ENCODE measurements at places on chromosomes 6 and 20.
A peak's percentile ranks its signal among the peaks of the same experiment; 100 is the strongest.

GRCh38 chr6:27528714-27529113 lies 55.8 kb upstream of the ZNF184 start:
- DNase-seq: no peak

DNA sequence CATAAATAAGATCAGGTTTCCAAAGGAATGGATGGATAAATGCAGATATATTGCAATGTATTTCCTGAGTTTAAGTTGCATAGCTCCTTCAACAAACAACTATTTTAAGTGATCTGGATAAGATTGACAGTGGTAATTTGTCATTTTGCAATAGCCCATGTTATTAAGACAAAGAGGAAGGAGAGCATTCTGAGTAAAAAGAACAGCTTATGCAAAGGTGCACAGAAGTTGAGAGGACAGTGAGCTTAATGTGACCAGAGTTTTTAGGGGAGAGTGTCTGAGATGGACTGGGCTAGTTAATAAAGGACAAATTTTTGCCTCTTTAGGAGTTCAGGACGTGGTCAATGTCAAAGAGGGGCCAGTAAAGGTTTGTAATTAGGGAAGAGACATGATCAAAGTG lies 48.8 kb upstream of the FBXO30 start:
- DNase-seq: no peak

GRCh38 chr20:46122071-46122470 lies 4.0 kb downstream of the CD40 start:
- no peak for DNase-seq

DNA sequence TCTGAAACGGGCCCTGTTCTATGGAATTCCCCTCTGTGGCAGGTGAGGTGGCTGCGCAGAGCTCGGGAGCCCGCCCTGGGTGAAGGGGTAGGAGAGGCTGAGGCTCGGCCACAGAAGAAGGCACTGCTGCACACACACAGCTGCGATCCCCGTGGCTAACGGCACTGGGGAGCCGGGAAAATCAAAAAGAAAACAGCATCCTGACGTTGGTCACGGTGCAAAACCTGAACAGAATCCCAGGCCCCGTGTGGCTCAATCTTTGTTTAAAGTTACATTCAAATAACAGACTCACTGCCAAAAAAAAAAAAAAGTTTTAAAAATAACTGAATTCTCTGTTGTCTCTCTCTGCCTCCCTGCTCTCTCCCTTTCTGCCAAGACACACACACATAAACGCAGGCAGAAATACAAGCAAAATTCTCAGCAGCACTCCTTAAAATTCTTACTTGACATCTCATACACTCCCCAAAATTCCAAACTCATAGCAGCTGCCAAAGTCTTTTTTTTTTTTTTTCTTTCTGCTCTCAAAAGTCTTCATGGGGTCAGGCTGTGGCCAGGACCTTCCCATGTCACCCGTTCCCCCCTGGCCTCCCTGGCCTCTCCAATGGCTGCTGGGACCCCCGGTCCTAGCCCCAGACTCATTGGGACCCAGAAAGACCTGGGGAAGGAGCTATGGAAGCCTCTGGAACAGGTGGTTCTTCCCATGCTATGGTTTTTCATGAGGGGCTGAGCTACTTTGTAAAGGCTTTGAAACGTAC lies 248.8 kb downstream of the TTLL2 start:
- DNase-seq: no peak

DNA sequence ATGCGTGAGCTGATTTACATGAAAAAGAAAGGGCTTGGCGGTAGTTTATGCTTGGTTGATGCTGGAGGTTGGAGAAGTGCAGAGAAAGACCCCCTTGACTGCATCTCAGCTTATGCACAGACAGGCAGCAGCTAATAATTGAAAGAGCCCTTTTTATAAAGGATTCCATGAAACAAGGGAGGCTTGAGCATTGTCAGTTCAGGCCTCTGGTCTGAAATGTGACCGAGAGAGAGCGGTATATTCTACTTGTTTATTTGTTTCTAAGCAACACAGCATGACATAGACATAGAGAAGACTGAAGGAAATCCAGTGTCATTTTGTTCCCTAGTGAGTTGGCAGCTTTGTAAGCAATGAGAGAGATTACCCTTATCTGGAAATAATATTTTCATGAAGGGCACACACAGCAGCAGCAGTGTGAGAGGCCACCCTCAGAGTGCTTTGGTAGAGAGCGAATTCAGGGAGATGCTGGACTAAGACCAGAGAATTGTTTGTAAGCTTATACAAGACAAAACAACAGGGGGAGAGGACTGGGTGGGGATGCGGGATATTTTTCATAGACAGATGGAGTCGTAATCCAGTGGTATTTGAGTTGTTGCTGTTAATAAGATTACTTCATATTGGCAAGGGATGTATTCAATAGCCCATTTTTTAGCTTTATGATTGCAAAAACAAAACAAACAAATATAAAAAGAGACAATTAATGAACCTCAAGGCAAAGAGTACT lies 34.6 kb upstream of the LAMA2 start:
- DNase-seq: no peak

DNA sequence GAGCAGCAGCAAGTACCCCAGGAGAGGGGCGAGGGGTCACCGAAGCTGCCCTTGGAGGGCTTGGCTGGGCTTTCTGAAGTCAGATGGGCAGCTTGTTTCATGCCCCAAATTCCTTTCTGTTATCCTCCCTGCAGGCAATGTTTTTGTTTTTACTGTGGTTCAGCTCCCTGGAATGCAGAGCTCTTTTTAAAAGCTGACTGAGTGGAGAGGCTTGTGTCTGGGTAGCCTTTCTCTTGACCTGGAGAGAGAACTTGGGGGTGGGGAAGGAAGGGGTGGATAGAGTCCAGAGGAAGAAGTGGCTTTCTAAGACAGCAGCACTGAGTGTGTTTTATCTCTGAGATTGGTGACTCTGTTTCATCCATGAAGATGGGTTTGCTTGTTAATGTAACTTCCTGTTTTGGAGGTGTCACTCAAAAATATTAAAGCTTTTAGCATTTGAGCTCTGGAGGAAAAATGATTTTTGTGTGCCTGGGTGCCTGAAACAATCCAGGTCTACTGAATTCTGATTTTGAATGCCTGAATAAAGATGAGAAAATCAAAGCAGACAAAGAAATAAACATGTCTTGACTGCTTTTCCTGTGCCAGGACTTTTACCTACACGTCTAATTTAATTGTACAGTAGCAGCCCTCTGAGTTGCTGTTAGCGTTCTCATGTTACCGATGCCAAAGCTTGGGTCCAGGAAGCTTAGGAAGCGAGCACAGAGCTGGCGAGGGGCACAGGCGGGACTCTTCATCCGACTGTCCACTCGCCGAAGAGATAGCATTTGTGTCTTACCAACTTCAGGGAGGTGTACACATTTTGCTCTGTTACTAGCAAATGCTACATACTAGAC lies 78.2 kb upstream of the EEF1E1 start:
- no peak for DNase-seq

GRCh38 chr20:24833592-24833991 lies 115.5 kb upstream of the CST7 start:
- no peak for DNase-seq

DNA sequence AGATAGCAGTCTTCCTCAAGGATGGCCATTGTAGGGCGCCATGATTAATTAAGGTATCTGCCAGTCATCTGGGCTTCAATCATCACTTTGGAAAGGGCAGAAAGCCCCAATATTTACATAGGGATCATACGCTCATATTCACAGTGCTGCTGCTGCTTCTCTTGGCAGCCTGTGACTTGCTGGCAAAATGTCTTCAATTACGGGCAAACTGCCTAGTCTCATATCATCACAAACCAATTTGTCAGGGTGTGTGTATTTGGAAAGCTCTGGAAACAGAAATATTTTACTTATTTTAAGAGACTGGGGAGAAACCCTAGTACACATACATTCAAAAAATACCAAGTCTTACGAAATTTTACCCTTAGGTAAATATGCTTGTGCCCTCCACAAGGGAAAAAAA lies 77.6 kb downstream of the SAMD5 start:
- no peak for DNase-seq

- DNase-seq: no peak
These were observed 9.3 kb upstream of the SIRPB2 start for GRCh38 chr20:1500496-1500895.

DNA sequence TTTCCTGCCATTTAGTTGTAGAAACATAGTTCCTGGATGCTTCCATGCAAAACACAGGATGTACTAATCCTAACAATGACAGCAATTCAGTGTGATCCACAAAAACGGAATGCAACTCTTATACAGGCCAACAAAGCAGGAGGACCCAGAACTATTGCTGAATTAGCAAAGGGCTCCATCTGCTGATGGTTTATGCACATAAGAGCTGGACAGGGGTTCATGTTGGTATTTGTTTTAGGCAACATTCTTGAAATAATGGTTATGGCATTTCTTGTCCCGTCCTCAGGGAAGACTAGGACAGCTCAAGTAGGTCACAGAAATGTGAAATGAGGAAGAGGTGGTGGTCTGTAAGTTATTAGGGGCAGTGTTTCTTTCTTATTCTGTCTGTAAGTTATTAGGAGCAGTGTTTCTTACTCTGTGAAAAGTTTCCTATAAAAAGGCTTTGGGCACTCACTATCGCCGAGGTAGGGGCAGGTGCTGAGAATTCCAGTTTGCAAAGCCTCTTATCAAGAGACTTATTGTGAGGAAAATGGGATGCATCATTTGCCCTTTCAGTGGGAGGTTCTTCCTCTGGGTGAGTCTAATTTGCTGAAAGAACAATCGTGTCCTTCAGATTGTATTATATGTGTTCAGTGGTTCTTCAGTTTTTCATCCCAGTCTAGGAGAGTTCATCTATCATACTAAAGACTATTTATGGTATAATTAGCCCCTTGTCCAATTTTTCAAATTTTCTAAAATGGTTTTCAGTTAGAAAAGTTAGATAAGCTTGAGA lies 171.1 kb downstream of the MCHR2 start:
- peak; percentile 61 for DNase-seq

DNA sequence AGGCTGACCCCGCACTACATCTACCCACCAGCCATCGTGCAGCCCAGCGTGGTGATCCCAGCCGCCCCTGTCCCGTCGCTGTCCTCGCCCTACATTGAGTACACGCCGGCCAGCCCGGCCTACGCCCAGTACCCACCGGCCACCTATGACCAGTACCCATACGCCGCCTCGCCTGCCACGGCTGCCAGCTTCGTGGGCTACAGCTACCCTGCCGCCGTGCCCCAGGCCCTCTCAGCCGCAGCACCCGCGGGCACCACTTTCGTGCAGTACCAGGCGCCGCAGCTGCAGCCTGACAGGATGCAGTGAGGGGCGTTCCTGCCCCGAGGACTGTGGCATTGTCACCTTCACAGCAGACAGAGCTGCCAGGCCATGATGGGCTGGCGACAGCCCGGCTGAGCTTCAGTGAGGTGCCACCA lies 16.4 kb downstream of the RBM38 start:
- DNase-seq: no peak

GRCh38 chr20:15699431-15700146 lies 873.7 kb downstream of the KIF16B start:
- no peak for DNase-seq

DNA sequence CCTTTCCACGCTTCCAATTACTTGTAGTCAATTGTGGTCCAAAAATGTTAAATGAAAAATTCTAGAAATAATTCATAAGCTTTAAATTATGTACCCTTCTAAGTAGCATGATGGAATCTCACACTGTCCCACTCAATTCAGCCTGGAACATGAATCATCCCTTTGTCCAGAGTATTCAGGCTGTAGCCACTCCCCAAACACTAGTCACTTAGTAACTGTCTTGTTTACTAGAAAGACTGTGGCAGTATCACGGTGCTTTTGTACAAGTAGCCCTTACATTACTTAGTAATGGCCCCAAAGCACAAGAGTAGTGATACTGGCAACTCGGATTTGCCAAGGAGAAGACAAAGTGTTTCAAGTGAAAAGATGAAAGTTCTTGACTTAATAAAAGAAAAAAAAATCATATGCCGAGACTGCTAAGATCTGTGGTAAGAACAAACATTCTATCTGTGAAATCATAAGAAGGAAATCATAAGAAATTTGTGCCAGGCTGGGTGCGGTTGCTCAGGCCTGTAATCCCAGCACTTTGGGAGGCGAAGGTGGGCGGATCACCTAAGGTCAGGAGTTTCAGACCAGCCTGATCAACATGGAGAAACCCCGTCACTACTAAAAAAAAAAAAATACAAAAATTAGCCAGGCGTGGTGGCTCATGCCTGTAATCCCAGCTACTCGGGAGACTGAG lies 168.5 kb upstream of the SIM1 start:
- peak; percentile 7 for DNase-seq

DNA sequence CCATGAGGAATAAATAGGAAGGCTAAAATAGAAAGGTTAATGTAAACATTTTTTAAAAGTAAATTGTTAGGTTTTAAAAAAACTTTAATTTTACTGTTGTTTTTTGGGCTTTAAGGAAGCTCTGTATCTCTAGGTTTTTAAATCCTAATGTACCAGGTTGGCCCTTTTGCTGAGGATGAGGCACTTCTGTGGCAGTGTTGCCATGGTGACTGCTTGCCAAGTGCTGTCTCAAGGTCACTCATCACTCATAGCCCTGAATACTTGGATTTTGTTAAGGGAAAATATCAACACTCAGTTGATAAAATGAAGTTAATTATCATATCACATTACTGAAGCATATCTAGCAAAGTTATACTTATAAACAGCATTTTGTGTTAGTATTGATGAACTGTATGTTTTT lies 50.2 kb downstream of the NCOA3 start:
- no peak for DNase-seq

- DNase-seq: no peak
These were observed 294.2 kb downstream of the FOXC1 start for GRCh38 chr6:1903780-1904465.

- DNase-seq: no peak
These were observed 9.9 kb downstream of the SYCP2 start for GRCh38 chr20:59923514-59923913.

DNA sequence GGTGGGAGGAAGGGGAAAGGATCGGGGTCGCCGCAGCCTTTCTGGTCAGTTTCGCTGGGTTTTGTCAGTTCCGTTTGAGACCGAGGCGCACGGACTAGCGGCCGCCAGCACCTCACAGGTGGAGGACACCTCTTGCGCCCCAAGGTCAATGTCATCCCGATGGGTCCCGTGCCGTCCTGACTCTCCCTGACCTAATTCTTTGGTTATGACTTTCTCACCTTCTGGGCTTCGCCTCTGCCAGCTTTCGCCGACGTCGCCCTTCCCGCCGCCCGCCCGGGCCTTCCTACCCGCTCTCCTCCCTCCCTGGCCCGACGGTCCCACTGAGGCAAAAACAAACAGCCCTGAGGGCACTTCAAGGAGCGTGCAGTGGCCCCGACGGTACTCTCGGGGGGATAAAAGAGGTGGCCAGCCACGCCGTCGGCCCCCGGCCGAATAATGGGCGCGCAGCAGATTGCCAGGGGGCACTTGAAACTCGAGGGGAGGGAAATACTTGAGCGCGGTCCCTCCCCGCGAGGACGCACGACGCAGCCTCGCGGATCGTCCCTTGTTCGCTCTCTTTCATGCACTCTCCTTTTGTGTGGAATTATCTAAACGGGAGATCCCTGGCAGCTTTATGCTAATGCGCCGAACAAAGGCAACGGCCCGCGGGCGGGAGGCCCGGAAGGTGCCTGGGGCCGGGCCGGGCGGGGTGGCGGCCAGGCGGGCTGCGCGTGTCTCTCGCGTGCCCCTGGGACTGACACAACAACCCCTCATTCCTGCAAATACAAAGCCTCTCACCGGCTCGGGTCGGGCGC lies 3.9 kb upstream of the INSM1 start:
- peak; percentile 97 for DNase-seq

Data from DMS153 (cell line).